ENCODE measurements at places on chromosomes 6 and 20.

GRCh38 chr6:148398678-148399077 is 56.0 kb downstream of the SASH1 start:
- no peak for DNase-seq

GRCh38 chr20:64171211-64171610 is 7.0 kb downstream of the MYT1 start:
- no peak for DNase-seq

GRCh38 chr6:82568290-82568993 is 204.8 kb downstream of the TPBG start:
- DNase-seq, result no peak

DNA sequence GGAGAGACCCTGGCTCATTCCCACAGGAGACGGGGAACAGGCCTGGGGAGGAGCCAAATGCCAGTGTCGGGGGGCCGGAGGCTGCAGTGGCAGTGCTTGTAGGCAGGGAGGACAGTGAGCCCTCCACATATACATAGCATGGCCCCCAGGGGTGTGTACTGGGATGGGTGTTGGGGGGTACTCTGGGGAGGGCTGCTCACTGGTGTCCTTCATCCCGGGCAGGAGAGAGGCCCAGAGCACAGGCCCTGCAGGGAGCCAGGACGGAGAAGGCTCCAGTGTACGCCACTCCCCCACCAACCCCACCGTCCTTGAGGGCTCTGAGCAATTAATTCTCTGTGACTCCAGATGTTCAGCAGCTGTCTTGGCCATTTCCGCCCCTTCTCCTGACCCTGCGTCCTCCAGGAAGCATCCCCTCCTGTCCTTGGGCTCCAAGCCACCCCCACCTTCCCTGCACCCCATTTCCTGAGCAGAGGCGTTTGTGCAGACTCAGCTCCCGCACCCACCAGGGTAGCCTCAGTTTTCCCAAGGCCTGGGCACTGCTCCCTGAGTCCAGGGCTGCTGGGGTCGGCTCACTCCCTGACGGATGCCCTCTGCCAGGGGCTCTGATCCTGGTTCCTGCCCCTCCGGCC is 3.4 kb upstream of the ABHD16B start:
- DNase-seq, result no peak

- no peak for DNase-seq
These were observed 3.4 kb upstream of the MICAL1 start for GRCh38 chr6:109458774-109459531.

- DNase-seq, result no peak
These were observed 30.6 kb upstream of the PHACTR2 start for GRCh38 chr6:143647191-143647590.

- DNase-seq, result no peak
These were observed 62.6 kb downstream of the NRSN1 start for GRCh38 chr6:24188578-24189080.

- no peak for DNase-seq
These were observed 154.0 kb downstream of the LY86 start for GRCh38 chr6:6742535-6742934.

GRCh38 chr20:54137115-54137514 is 36.7 kb downstream of the CYP24A1 start:
- no peak for DNase-seq

GRCh38 chr20:57656821-57657534 is 36.8 kb upstream of the ZBP1 start:
- no peak for DNase-seq

DNA sequence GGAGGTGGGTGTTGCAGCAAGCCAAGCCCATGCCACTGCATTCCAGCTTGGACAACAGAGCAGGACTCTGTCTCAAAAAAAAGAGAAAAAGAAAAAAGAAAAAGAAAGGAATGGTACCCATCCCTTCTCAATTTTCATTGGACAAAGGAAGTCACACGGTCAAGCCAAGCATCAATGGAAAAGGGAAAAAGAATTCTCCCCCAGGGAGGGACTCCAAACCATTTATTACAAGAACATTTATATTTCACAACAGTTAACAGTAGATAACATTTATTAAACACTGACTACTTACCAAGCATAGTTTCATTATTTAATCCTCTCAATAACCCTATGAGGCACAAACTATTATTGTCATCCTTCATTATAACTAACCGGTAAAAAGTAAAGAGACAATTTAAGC is 6.6 kb upstream of the KIF13A start:
- no peak for DNase-seq

GRCh38 chr6:164569509-164569908 is 739.9 kb downstream of the C6orf118 start:
- no peak for DNase-seq

DNA sequence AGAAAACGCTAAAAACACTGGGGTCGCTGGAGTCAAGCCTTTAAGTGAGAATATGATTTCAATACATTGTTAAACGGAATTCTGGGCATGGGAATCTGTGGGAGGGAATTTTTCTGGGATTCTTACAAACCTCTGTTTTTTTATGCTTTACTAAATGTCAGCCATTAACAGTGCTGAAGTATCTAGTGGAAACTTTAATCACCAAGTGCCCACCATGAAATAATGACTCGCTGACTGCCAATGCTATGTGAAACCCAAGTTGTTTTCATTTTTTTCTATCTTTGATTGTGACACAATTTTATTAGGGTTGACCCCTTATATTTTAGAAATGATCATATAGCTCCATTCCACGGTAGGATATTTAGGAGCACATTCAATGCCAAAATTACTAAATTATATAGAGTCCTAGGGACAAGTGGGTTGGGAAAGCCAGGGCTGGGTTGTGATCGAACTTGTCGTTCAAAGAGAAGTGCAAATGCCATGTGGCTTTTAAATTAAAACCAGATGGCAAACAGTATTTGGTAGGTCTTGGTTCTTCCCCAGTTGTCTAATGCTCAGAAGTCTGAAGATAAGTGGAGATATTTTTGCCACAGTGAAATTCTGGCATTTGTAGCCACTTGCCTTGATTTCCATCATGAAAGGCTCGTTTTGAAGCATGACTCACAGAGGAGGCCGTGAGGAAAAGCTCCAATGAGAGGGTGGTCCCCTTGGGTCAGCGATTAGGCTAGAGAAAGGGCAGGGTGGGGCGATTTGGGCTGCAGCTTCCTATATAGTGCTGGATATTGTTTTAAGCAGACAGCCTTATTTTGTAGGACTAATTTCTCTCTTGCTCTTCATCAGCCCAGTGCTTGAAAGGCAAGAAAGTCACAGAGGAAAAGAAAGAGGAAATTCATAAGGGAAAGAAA is 254.4 kb upstream of the JAG1 start:
- no peak for DNase-seq

DNA sequence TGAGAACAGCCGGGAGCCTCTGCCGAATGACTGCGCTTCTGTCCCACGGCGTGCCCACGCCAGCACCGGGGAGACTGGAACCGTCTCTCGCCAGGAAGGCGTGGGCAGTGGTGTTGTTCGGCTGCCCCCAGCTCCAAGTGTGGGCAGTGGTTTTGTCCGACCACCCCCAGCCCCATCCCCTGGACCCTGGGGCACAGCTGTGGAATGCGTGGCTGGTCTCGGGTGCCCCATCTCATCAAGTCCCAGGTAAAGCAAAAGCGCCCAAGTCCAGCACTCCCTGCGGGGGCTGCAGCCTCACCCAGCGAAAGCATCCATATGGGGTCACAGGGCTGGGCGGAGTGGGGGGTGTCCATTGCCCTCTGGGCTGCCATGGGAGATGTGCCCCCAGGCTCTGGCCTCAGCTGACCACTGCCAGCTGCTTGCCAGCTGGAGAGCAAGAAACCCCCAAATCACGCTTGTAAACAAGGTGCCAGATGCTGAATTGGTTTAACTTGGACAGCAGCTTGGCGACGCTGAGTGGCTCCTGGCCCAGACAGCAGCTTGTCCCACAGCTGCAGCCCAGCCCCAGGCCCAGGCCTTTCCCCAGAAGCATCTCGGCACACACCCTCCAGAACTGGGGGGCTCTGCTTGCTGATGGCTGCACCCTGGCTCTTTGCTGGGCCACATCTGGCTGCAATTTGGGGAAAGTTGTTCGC is 4.5 kb downstream of the CABLES2 start:
- no peak for DNase-seq

- DNase-seq, result no peak
These were observed 402.9 kb upstream of the SOX4 start for GRCh38 chr6:21190701-21191100.

DNA sequence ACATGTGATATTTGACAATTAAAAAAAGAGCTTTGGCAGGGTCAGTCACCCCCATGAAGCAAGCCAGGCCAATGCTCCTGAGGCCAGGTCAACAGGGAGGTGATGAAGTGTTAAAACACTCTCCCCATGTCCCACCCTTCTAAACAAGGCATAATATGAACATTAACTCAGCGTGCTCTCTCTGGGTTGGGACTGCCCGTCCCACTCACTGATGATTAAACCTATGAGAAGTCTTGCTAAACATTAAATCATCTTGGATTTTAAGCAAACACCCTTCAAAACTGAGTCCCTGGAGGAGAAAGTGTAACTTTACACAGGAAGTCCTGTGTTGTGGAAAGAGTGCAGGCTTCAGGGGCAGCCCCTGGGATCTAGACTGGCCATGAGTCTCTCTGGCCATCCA is 558.5 kb downstream of the CD83 start:
- no peak for DNase-seq

DNA sequence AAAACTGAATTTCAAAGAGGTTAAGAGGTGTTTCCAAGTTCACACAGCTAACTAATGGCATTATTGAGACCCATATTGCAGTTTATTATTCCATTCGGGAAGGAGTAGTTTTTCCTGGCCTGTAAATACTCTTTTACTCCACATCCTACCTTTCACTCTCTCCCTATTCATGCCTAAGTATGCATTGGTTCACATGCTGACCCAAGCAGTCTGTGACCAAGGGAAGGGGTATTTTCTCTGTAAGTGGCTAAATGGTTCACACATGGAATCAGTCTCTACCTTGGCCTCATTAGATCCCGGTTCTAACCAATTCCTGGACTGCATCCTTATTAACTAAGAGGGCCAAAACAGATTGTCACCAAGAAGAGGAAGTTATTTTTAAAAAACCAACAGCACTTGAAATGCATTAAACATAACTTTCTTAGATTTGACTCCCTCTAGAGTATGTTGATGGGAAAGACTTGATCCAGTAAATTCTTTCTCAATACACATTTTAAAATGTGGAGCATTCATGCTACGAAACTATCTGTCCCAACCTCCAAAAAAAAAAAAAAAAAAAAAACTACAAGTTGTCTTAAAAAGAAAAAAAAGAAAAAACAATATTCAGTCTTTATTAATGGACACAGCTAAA is 17.8 kb upstream of the RSPO3 start:
- no peak for DNase-seq

GRCh38 chr20:22060610-22061009 is 355.1 kb downstream of the PAX1 start:
- DNase-seq, result no peak

GRCh38 chr6:104473021-104473429 is 386.7 kb downstream of the HACE1 start:
- DNase-seq, result no peak

- DNase-seq, result no peak
These were observed 558 bp downstream of the XKR7 start for GRCh38 chr20:31968291-31969126.

- DNase-seq, result no peak
These were observed 80.4 kb upstream of the POPDC3 start for GRCh38 chr6:105259913-105260889.

DNA sequence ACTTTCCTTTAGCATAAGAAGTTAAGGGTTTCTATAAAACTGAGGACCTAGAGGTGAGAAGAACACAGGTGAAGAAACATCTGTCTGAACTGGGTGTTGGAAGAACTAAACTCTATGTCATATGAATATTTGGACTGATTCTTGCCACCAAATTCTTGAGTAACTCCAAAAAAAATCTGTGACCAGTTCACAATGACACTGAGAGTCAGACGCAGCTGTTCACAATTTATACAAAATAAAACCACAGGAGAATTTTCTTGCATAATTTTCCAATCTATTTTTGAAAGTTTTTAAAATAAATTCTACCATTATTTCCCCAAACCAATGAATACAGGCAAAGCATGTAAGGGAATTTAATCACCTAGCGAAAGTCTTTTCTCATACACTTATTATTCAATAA is 148.1 kb upstream of the TCF21 start:
- no peak for DNase-seq

DNA sequence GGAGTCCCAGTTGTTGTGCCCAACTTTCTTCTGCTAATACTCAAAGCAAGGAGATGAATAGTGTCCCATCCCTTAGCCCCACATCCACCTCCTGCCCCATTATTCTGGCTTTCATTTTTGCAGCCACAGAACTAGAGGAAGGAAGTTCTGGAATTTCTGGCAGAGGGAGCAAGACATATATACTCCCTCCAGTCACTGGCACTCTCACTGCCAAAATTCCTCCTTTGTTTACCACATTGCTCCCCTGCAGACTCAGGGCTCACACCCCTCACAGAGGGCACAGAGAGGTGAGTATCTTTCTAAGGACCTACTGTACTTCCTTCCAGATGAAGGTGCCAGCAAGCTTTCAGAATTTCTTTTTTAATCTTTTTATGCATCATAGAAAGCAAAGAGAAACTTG is 168.0 kb upstream of the ID4 start:
- no peak for DNase-seq

DNA sequence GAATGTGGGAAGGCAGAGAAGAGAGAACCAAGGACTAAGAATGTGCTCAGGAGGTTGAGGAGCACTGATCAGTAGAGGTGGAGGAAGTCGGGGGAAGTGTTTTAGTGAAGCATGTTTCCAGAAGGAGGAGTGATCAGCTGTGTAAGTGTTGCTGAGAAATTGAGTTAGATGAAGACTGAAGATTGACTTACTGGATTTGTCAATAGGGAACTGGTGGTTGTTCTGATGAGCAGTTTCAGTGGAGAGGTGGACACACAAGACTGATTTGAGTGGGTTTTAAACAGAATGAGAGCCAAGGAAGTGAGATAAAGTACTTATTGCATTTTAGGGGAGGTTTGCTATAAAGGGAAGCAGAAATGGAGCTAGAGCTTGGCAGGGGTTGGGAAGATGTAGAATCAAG is 182.6 kb downstream of the CDKAL1 start:
- no peak for DNase-seq

GRCh38 chr6:99306341-99306740 is 43.1 kb downstream of the FAXC start:
- no peak for DNase-seq

- no peak for DNase-seq
These were observed 20.6 kb downstream of the KCNQ2 start for GRCh38 chr20:63451821-63452220.

DNA sequence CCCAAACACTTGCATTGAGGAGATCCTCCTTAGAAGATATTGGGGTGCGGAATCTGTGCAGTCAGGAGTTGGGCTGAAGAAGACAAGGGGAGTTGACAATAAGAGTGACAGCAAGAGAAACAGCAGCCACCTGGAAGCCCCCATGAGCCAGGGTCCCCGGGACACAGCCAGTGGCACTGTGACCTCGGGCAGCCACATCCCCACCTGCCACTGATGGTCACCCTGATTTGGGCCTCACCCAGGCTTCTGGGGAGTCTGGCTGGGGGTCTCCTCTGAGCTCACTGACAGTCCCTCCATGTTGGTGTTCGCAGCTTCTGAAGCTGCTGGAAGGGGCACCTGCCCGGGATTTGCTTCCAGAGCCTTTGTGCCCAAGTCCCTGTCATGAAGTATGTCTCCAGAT is 123.5 kb downstream of the TTLL2 start:
- no peak for DNase-seq

- no peak for DNase-seq
These were observed 30.3 kb downstream of the TBPL1 start for GRCh38 chr6:133983099-133983939.

- DNase-seq, result no peak
These were observed 104.5 kb downstream of the TTLL2 start for GRCh38 chr6:167429353-167429752.

- no peak for DNase-seq
These were observed 6.2 kb downstream of the MYLIP start for GRCh38 chr6:16135066-16135465.

Data from NCI-H510A (cell line).